ENCODE measurements at places on chromosomes 3 and 15. TPM values are rescaled to one million over a fixed set of nuclear protein-coding genes. Genes with fewer than 3 reads are reported as not detected.
A peak's percentile ranks its signal among the peaks of the same experiment; 100 is the strongest.

GRCh38 chr15:41597787-41598186 lies 38.8 kb downstream of the TYRO3 start:
- no peaks in the 10 kb centered on the region for H3K4me1 ChIP-seq
- H3K4me3 ChIP-seq = no peak overlapping the region
- no peak overlapping the region for H3K27ac ChIP-seq
- no peaks in the 10 kb centered on the region for H3K36me3 ChIP-seq
- H3K27me3 ChIP-seq = no peaks in the 10 kb centered on the region
- DNase-seq = no peak

GRCh38 chr15:37077623-37078351 lies 22.6 kb downstream of the MEIS2 start:
- peaks cover 3% of the 10 kb centered on the region for H3K36me3 ChIP-seq
- peaks cover 14% of the 10 kb centered on the region for H3K4me1 ChIP-seq
- no peak overlapping the region for H3K4me3 ChIP-seq

GRCh38 chr3:72702997-72703396 lies 145.2 kb downstream of the SHQ1 start:
- no peak for DNase-seq
- no peak overlapping the region for H3K4me3 ChIP-seq
- no peak overlapping the region for H3K27ac ChIP-seq
- H3K36me3 ChIP-seq = no peaks in the 10 kb centered on the region
- H3K27me3 ChIP-seq = no peaks in the 10 kb centered on the region

GRCh38 chr3:33167716-33168336 lies 50.8 kb downstream of the SUSD5 start:
- peak overlapping the region; percentile 80 for H3K27ac ChIP-seq
- no peak overlapping the region for H3K4me3 ChIP-seq
- peaks cover 17% of the 10 kb centered on the region for H3K4me1 ChIP-seq
- peak; percentile 68 for DNase-seq
- H3K36me3 ChIP-seq = peaks cover 10% of the 10 kb centered on the region
- no peaks in the 10 kb centered on the region for H3K27me3 ChIP-seq

GRCh38 chr15:84685304-84685703 lies 27.3 kb upstream of the NMB start:
- no peaks in the 10 kb centered on the region for H3K27me3 ChIP-seq
- DNase-seq = no peak
- no peak overlapping the region for H3K4me3 ChIP-seq
- no peaks in the 10 kb centered on the region for H3K4me1 ChIP-seq

- peak overlapping the region; percentile 84 for H3K27ac ChIP-seq
- no peaks in the 10 kb centered on the region for H3K27me3 ChIP-seq
- no peak for DNase-seq
- peak overlapping the region; percentile 35 for H3K4me3 ChIP-seq
Observed at GRCh38 chr3:112357930-112358780, 25.2 kb downstream of the CD200 start.

DNA sequence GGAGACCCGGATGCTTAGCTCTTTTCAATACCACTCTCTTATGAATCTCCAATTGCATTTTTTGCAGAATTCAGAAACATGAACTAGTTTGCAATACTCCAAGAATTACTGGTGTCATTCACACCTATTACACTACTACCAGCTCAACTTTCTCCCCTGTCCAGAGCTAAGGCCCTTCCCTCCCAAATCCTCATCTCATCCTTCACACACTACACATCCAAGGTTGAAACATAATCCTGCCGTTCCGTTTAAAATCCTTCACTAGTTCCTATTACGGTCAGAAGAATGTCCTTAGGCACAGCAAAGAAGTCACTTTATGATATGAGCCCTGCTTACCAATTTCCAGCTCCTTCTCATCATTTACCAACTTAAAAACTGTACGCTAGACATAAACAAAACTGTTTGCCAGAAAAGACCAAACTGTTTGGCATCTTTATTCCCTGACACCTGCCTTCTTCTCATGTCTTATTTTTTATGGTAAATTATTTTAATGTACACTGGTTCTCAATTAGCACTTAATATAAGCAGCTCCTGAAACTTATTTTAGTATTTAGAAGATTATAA lies 22.6 kb downstream of the TBL1XR1 start:
- no peak overlapping the region for H3K4me3 ChIP-seq
- H3K4me1 ChIP-seq = peaks cover 2% of the 10 kb centered on the region
- no peak overlapping the region for H3K27ac ChIP-seq

DNA sequence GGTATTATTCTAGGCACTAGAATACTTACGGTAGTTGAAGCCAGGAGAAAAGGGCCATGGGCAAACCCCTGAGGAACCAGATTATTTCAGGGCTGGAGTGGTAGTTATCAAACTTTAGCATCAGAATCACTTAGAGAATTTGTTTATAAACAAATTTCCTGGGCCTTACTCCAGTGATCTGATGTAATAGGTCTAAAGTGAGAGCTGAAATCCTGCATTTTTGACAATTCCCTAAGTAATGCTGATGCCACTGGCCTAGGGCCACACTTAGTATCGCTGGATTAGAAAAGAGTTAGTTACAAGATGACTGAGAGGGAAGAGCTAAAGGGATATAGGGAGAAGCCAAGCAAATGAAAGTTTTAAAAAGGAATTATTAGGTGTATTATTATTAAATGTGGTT lies 412.5 kb upstream of the THRB start:
- no peaks in the 10 kb centered on the region for H3K36me3 ChIP-seq
- H3K27me3 ChIP-seq = no peaks in the 10 kb centered on the region
- DNase-seq = no peak
- no peaks in the 10 kb centered on the region for H3K4me1 ChIP-seq
- H3K27ac ChIP-seq = no peak overlapping the region

DNA sequence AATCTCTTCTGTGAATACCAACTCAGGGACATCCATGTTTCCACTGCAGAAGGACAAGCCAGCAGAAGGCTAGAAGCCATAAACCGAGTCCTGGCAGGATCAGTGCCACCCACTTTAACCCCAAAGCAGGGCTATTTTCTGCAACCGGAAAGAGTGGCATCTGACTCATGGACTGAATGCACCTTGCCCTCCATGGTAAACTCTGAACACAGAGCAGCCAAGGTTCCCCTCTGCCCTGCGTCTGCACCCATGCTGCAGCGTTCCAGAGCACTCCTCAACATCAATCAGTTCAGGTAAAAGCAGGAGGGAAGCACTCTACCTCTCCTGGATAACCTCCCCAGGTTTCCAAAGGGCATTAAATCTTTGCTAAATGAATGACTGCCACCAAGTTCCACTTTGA lies 801 bp upstream of the NGRN start:
- H3K27me3 ChIP-seq = no peaks in the 10 kb centered on the region
- peak overlapping the region; percentile 71 for H3K4me3 ChIP-seq
- no peaks in the 10 kb centered on the region for H3K36me3 ChIP-seq
- peak overlapping the region; percentile 89 for H3K27ac ChIP-seq

- no peaks in the 10 kb centered on the region for H3K4me1 ChIP-seq
- no peak for DNase-seq
- no peak within 1 kb of the TSS for H3K27ac ChIP-seq
- H3K4me3 ChIP-seq = peak within 1 kb of the TSS; percentile 51
- H3K36me3 ChIP-seq = no peaks in the 10 kb centered on the region
- H3K27me3 ChIP-seq = no peaks in the 10 kb centered on the region
Observed at GRCh38 chr15:91099995-91100813, at the start of gene SV2B. TSS of gene SV2B (plus strand) at chr15:91100257. CDS start at chr15:91226264, 126,007 bp downstream.

GRCh38 chr3:74640211-74640610 lies 25.8 kb upstream of the CNTN3 start:
- no peak overlapping the region for H3K27ac ChIP-seq
- H3K4me3 ChIP-seq = no peak overlapping the region
- DNase-seq = no peak
- H3K27me3 ChIP-seq = no peaks in the 10 kb centered on the region
- H3K36me3 ChIP-seq = no peaks in the 10 kb centered on the region

DNA sequence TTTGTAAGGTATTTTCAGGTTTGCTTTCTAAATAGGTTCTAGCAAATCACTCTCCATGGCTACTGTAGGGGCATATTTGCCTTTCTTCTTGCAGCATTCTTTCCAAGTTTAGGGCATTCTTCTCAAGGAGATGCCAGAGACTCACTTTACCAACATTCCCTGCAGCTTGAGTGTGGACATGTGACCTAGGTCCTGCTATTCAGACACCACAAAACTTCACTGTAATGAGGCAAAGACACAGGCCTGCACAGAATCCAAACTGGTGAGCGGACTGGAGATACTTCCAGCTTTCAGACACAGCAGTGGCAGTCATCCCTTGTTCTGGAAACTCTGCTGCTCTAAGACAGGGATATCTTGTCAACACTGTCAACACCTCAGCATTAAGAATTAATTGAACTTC lies 146.4 kb upstream of the PFN2 start:
- H3K27ac ChIP-seq = no peak overlapping the region
- H3K4me1 ChIP-seq = peaks cover 4% of the 10 kb centered on the region
- no peaks in the 10 kb centered on the region for H3K27me3 ChIP-seq
- DNase-seq = no peak

DNA sequence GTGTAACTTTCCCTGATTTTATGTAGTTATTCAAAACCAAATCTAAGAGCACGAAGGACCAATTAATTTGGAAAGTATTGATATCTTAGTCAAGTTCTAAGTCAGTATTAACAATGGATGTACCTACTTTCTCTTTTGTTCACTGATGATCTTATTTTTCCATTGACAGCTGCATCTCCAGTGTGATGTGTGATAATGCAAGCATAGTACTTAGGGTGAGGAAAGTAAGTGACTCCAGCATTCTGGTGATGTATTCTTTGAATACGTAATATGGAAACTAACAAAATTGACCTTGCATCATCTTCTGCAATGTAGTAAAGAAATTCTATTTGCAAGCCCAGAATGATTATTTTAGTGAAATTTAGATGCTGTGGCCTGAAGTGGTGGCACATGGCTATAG lies 22.4 kb downstream of the FBXW12 start:
- no peak for DNase-seq
- H3K27me3 ChIP-seq = no peaks in the 10 kb centered on the region
- no peaks in the 10 kb centered on the region for H3K36me3 ChIP-seq
- H3K4me3 ChIP-seq = no peak overlapping the region
- H3K27ac ChIP-seq = no peak overlapping the region

DNA sequence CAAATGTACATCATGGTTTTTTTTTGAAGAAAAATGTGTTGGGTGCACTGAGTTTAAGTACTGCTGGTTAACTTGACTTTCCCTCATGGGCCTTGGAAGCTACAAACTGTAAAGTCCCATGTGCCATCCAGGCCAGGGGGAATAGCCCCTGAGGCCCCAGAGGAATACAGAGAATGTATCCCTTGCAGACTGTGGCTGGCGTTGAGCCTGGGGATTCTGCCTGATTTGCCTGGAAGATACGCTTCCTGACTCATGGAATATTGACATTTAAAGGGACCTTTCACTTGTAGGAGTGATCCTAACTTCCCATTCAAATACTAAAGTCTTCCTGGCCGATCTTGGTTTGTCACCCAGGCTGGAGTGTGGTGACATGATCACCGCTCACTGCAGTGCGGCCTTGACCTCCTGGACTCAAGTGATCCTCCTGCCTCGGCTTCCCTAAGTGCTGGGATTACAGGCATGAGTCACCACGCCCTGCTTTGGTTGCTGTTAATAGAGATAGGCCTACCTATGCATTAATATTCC lies 42.0 kb downstream of the ADAMTSL3 start:
- H3K36me3 ChIP-seq = no peaks in the 10 kb centered on the region
- H3K4me3 ChIP-seq = no peak overlapping the region
- no peak for DNase-seq
- no peaks in the 10 kb centered on the region for H3K27me3 ChIP-seq

- H3K4me3 ChIP-seq = no peak overlapping the region
- peaks cover 39% of the 10 kb centered on the region for H3K36me3 ChIP-seq
- peaks cover 34% of the 10 kb centered on the region for H3K4me1 ChIP-seq
Observed at GRCh38 chr15:73950479-73950830, 24.2 kb downstream of the LOXL1 start.

DNA sequence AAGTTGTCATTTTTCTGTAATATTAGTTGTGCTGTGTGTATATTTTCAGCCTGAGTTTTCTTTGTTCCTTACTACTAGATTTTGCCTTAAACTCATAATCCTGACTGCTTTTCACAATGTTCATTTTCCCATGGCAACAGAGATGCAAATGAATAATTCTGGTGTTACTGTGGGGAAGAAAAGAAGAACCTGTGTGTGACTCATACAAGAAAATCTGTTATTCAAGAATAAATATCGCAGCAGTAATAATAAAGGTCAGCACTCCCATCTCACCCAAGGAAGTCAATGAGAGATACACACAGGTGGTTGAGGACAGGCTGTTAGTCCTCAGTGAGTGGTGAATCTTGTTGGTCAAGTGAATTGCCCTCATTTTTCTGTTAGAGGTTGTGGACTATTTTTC lies 656.6 kb upstream of the NAALADL2 start:
- peaks cover 10% of the 10 kb centered on the region for H3K4me1 ChIP-seq
- DNase-seq = no peak
- H3K4me3 ChIP-seq = no peak overlapping the region
- H3K27ac ChIP-seq = no peak overlapping the region
- no peaks in the 10 kb centered on the region for H3K36me3 ChIP-seq

DNA sequence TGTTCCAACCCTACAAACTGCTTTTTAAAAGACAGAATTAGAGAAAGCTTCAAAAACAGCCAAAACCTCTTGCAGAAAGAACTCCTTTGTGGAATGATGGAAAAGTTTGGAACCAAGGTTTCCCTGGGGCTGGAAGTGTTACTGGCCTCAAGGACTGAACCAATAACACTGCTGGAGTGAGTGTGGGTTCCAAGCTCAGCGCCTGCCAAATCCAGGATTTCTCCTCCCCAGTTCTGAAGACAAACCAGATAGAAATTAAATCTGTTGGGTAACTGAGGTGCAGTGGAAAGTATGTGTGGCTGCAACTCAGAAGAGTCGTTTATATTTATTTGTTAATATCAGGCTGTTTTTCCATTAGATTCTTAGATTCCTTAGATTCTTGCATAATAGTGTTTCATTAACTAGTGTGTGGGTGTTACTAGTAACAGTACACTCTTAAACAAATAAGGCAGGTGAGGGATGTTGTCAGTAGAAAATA lies 66.5 kb upstream of the FNDC3B start:
- no peak overlapping the region for H3K27ac ChIP-seq
- H3K27me3 ChIP-seq = no peaks in the 10 kb centered on the region
- no peak for DNase-seq
- H3K4me3 ChIP-seq = no peak overlapping the region
- peaks cover 3% of the 10 kb centered on the region for H3K4me1 ChIP-seq
- H3K36me3 ChIP-seq = no peaks in the 10 kb centered on the region

DNA sequence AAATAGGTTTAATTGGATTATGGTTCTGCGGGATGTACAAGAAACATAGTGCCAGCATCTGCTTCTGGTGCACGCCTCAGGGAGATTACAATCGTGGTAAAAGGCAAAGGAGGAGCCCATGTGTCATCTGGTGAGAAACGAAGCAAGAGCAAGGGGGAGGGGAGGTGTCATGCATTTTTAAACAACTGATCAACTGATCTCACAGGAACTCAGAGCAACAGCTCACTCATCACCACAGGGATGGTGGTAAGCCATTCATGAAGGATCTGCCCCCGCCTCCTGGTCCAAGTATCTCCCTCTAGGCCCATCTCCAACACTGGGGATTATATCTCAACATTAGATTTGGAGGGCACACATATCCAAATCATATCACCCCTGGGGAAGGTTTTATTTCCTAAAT lies 42.1 kb upstream of the FGF7 start:
- H3K4me3 ChIP-seq = no peak overlapping the region
- no peaks in the 10 kb centered on the region for H3K27me3 ChIP-seq
- DNase-seq = no peak
- no peak overlapping the region for H3K27ac ChIP-seq
- no peaks in the 10 kb centered on the region for H3K4me1 ChIP-seq
- no peaks in the 10 kb centered on the region for H3K36me3 ChIP-seq

- H3K4me3 ChIP-seq = no peak overlapping the region
- no peak for DNase-seq
- H3K27ac ChIP-seq = no peak overlapping the region
- no peaks in the 10 kb centered on the region for H3K27me3 ChIP-seq
- H3K4me1 ChIP-seq = no peaks in the 10 kb centered on the region
Observed at GRCh38 chr15:39657668-39658067, 76.8 kb downstream of the THBS1 start.

CD96 gene
- 0.32 TPM for total RNA-seq

PFN2 gene
- total RNA-seq = 19.3 TPM

ADAMTS17 gene
- total RNA-seq = 2.8 TPM

CHL1 gene
- total RNA-seq = 0.53 TPM

RBPMS2 gene
- not detected for total RNA-seq

SCG3 gene
- total RNA-seq = not detected

Measured in ascending aorta (tissue), 2 donors.